ENCODE measurements at places on chromosomes 5 and 9.
A peak's percentile ranks its signal among the peaks of the same experiment; 100 is the strongest.

GRCh38 chr5:65329266-65329665 lies 152.5 kb downstream of the ADAMTS6 start:
- no peak for DNase-seq

GRCh38 chr9:100561256-100561655 lies 16.6 kb upstream of the CAVIN4 start:
- no peak for DNase-seq

GRCh38 chr5:150656191-150657132 lies 4.6 kb upstream of the MYOZ3 start:
- DNase-seq, result peak; percentile 80

- DNase-seq, result no peak
Measured at GRCh38 chr5:137254119-137255090, 244.7 kb downstream of the SPOCK1 start.

GRCh38 chr9:3740690-3741419 lies 215.1 kb upstream of the RFX3 start:
- DNase-seq, result no peak

DNA sequence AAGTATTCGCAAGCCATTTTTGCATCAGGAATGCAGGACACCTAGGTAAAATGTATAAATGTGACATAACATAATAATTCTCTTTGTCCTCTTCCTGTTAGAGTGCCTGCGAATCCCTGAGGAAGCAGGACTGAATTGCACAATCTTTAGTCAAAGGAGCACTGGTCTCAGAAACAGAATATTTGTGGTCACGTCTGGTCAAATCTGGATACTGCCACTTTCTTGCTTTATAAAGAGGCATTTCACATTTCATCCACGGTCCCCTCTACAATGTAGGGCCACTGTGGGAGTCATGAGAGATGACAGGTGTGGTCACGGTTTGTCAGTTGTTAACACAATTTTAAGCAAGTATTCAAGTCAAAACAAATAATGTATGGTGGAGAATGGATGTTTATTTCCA lies 564.0 kb downstream of the IRX1 start:
- DNase-seq, result no peak

All from activated CD4-positive, alpha-beta T cell treated with anti-CD3 and anti-CD28 coated beads, Interleukin-2, amount 50 U/mL, for 1 hour (primary cell).